ENCODE measurements at places on chromosomes 6 and 20.

GRCh38 chr6:147853574-147853973 lies 345.1 kb downstream of the SAMD5 start:
- DNase-seq: no peak

DNA sequence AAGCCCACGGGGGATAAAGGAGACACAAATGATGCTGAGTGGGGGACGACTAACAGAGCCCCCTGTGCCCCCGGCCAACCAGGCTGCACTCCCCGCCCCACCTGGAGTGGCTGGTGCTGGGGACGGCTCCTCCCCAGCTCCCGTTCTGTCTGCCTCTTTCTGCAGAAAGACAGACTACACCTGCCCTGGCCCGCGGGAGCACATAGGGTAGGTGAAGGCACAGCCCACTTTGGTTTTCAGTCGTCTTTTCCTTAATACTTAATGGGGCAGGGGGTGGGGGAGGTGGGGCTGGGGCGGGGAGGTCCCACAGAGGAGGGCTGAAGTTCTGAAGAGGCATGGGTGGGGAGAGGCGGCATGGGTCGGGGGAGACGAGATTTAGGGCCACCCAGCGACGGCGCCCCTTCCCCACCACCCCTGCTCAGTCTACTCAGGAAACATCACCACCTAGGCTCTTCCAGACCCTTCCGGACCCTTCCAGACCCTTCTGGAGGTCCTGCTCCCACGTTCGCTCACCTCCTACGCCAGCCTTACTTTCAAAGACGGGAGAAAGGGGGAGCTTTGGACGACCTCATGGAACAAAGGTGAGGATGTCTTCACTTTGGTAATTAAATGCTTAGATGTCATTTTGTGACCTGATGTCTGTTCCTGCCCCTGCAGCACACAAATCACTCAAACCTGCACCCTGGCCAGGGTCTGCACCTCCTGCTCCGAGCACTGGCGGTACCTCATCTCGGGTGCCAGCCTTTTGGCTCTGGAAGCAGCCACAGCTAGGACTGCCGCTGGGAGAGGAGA lies 21.2 kb upstream of the FRMD1 start:
- no peak for DNase-seq

GRCh38 chr20:2745936-2746635 lies 53.5 kb downstream of the EBF4 start:
- no peak for DNase-seq

GRCh38 chr20:14526891-14527290 lies 189.5 kb upstream of the FLRT3 start:
- no peak for DNase-seq

All from putamen (tissue), 1 donor.